ENCODE measurements at places on chromosomes 2 and 18.
A peak's percentile ranks its signal among the peaks of the same experiment; 100 is the strongest.

DNA sequence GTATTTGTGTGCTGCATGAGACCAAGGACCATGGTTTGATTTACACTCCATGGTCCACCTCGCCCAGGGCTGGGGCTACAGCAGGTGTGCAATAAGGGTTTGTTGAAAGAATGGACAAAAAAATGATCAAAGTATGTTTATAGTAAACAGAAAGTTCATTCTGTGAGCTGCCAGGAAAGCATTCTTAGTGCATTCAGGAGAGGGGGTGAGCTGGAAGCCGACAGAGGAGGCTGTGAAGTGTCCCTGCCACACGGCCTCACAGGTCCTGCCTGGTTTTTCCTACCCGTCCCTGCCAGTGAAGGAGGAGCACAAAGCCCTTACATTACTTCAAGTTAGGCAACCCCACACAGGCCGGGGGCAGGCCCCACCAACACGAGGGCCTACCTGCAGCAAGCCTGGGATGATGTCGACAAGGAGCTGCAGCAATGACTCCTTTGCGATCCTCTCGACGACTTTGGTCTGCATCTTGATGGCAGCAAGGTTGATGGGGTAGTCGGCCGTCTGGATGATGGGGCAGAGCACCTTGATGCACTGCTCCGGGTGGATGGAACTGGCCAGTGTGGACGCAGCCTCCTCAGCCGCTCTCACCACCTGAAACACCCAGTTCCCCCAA lies 63.2 kb upstream of the TFCP2L1 start:
- DNase-seq, result no peak

GRCh38 chr18:36467614-36468013 lies 170.1 kb downstream of the FHOD3 start:
- no peak for DNase-seq

- no peak for DNase-seq
Measured at GRCh38 chr18:25898965-25899364, 191.4 kb downstream of the SS18 start.

DNA sequence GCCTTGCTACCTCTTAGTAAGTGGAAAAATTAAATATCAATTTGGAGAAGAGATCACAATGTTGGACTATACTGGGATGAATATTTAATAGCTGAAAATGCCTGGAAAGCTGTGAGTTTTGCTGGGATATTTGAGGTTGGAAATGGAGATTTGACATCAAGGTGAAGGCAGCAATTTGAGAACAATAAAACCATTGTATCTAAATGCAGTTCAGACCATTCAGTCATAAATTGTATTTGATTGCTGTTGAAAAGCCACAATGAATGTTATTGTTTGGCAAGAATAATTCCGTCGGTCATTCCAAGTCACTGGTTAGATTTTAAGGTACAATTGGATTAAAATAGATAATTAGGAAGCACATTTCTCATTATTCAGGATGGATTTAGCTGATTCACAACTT lies 325.6 kb downstream of the HRH4 start:
- DNase-seq, result no peak

GRCh38 chr2:172420216-172420615 lies 7.2 kb upstream of the ITGA6 start:
- DNase-seq, result no peak

- no peak for DNase-seq
Measured at GRCh38 chr2:120461092-120461491, 115.2 kb downstream of the INHBB start.

- no peak for DNase-seq
Measured at GRCh38 chr18:48546396-48546795, 7.6 kb downstream of the CTIF start.

- DNase-seq, result no peak
Measured at GRCh38 chr2:185658750-185659149, 79.9 kb upstream of the FSIP2 start.

- DNase-seq, result no peak
Measured at GRCh38 chr2:163157891-163158496, 319.4 kb upstream of the KCNH7 start.

DNA sequence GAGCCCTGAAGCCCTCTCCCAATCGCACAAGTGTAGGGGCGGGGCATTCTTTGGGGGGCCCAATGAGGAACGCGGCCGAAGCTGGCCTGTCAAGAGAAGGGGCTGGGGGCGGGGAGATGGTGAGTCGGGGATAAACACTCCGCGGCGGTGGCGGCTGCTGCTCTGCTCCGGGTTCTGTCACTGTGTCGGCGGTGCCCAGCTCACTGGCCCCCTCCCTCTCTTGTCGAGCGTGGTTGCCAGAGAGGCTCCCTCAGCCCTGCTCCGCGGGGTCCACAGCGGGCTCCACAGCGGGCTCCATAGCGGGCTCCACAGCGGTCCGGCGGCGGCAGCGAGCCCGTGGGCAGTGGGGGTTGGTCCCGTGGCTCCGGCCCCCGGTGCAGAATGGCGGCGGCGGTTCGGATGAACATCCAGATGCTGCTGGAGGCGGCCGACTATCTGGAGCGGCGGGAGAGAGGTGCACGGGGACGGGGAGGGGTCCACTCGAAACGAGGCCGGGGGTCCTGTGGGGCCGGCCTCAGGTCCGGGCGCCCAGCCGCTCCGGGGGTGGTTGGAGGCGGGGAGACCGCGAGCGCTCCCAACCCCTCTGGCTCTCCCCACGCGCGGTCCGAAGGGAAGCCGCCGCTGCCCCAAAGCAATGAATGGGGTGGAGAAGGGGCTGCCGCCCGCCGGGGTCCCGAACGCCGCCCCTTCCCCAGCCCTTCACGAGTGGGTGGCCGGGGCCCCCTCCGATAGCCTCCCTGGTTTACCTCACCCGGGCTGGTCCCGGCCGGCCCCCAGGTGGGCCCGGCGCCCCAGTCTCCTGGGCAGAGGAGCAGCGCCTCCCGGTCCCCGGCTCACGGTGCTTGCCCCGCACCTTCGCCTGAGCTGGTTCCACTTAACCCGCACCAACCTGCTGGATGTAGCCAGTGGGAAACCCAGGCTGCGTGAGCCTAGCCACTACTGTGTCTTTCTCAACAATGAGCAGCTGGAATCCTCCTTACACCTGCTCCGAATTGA lies at the start of gene MXD1:
Gene MXD1, plus strand, starts transcription at position 160 of the 996 bp plus-strand sequence. Its CDS starts 222 bp downstream, at position 382.
- no peak for DNase-seq

- DNase-seq, result no peak
Measured at GRCh38 chr2:212843409-212844199, 305.0 kb upstream of the ERBB4 start.

DNA sequence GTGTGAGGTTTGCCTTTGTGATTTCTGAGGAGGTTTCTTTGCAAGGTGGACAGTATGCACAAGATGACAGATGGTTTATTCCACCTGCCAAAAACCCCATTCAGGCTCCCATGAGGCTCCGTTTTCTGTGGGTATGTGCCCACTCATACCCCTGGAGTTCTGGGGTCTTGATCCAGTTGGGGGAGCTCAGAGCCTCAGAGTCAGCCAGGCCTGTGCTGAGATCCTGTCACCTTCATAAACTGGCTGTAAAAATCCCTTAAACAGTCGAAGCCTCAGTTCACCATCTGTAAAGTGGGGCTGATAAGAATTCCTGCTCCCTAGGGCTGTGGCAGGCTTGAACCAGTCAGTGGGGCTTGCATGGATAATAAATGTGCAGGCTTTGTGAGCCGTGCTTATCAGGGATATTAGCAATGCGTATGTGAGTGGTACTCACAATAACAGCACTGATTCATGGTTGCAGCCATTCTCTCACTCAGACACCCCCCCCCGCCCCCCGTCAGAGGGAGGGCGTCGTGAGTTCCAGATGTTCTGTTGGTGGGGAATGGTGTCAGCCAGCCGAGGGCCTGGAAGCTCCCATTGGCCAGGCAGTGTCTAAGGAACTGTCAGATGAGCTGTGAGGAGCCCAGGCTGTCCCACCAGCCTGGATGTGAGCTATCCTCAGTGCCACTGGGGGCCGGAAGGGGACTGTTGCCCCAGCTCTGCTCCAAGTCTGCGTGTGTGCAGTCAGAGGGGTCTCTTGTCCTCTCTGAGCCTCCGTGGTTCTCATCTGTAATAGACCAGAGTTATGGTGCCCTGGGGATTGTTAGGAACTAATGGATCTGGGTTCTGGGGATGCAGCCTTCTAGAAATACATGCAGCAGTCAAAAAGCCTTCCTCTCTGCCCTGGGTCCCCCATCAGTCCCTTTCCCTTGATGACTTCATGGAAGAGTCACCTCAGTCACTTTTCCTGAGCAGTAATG lies 51.7 kb downstream of the KCNIP3 start:
- DNase-seq, result no peak

DNA sequence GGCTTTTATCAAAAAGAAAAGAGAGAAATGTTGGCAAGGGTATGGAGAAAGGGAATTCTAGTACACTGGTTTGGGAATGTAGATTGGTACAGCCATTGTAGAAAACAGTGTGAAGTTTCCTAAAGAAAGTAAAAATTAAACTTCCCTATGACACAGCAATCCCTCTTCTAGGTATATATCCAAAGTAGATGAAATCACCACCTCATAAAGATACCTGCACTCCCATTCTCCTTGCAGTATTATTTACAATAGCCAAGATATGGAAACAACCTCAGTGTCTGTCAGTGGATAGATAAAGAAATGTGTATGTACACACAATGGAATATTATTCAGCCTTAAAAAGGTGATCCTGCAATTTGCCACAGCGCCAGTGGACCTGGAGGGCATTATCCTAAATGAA lies 147.2 kb upstream of the NOSTRIN start:
- DNase-seq, result no peak

DNA sequence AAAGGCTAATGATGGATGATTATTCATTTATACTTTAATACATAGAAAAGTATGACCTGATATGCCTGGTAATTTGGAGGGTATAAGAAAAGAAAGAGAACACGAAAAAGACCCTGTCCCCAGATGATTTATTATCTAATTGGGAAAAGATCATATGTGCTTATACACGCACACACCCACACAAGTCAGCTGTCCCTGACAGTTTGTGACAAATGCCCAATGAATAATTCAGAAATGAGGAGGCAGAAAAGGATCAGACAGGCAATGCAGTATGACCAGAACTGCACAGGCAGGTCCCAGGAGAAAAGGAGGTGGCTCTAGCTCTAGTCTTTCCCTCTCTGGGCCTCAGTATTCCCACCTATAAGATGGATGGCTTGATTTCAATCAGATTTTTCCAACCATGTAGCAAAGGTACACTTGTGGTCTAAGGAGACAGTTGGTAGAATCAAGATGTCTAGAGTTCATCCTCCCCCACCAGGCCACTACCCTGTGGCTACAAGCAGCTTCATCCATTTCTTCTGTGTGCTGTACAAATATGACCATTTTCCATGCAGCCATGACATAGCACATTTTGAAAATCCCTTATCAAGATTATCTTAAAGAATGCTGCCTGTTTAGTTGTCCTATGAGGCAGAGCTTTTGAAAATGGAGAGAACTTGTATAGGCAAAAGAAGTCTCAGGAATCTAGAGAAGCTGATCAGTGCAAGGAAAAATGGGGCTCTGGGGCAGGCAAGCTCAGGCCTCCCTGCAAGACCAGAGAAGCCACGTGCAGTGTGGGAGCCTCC lies 19.7 kb downstream of the CYRIA start:
- DNase-seq, result no peak

GRCh38 chr2:180291060-180291459 lies 284.0 kb upstream of the CWC22 start:
- no peak for DNase-seq

- no peak for DNase-seq
Measured at GRCh38 chr2:54103454-54104314, 11.7 kb upstream of the ACYP2 start.

- peak; percentile 79 for DNase-seq
Measured at GRCh38 chr2:165401285-165401852, 68.1 kb upstream of the CSRNP3 start.

GRCh38 chr2:235024931-235025773 lies 73.3 kb downstream of the SH3BP4 start:
- DNase-seq, result no peak

DNA sequence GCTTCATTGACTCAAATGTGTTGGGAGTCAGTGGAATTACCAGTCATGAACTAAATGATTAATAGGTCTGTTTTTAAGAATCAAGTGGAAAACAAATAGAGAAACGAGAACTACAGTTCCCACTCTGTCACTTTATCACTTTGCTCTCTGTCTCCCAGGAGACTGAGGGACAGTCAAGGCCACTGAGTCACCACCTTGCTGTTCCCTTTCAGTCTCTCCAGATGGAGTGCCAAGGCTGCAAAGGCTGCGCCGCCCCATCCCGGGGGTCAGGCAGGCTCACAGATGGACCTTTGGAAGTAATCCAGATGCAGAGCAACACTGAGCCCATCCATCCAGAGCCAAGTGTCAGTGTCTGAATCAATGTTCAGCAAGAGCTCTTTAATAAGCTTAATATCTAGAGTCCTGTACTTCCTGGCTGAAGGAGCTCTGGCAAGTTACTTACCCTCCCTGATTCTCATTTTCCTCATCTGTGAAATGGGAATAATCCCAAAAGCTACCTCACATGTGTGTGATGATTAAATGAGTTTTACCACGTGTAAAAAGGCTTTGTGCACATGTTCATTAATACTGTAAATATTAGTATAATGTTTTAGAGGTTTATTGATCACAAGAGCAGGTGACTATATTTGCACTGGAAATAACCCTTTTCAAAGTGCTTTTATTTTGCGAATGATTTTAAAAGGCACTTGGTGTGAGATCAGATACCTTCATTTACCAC lies 43.0 kb upstream of the EFEMP1 start:
- peak; percentile 28 for DNase-seq

- peak; percentile 45 for DNase-seq
Measured at GRCh38 chr2:219286436-219287115, 7.4 kb downstream of the DNAJB2 start.

DNA sequence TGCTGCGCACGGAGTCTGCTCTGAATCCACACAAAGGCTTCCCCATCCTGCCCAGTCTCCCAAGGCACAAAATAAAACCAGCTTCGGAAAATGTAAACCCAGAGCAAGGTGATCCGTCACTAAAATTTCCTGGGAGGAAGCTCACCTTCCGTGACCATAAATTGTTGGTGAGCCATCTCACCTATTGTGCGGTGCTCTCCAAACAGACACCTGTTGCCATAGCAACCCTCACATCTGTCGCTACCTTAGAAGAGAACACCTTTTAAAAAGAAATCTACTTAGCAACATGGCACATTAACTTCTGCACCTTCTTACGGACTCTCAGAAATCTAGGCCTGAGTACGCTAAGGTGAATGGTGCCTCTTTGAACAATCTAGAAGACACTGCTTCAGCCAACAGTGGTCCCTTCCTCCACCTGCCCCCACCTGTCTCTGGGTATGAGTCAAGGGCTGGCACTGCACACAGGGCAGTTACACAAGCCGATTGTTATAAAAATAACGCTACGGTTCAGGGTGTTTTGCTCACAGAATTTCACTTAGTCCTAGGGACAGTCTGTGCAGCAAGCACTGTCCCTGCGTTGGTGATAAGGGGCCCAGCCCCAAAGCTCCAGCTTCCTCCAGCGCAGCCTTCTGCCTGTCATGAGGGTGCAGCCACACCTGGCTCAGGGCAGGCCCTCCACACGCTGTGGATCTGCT lies 114.9 kb upstream of the ID2 start:
- no peak for DNase-seq

- DNase-seq, result peak; percentile 84
Measured at GRCh38 chr2:164495491-164496223, 125.6 kb downstream of the GRB14 start.

Measured in midbrain (tissue), 1 donor.